ENCODE measurements at places on chromosomes 4 and X.

GRCh38 chrX:6980981-6981380 lies 166.5 kb upstream of the STS start:
- no peak for DNase-seq

DNA sequence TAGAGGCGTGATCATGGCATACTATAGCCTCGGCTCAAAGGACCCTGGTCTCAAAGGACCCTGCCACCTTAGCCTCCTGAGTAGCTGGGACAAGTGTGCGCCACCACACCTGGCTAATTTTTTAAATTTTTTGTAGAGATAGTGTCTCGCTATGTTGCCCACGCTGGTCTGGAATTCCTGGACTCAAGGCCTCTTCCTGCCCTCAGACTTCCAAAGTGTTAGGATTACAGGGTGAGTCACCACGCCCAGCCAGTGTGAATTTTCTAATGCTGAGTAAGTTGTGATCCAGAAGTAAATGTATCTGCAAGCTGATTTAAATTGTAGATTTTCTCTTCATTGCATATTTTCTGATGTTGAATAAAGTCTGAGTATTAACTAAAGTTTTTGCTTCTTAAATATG lies 2.6 kb upstream of the ZNF674 start:
- DNase-seq = no peak

- DNase-seq = no peak
Observed at GRCh38 chrX:5176766-5177165, 1051.9 kb downstream of the NLGN4X start.

GRCh38 chr4:141102367-141102766 lies 30.9 kb downstream of the RNF150 start:
- no peak for DNase-seq

DNA sequence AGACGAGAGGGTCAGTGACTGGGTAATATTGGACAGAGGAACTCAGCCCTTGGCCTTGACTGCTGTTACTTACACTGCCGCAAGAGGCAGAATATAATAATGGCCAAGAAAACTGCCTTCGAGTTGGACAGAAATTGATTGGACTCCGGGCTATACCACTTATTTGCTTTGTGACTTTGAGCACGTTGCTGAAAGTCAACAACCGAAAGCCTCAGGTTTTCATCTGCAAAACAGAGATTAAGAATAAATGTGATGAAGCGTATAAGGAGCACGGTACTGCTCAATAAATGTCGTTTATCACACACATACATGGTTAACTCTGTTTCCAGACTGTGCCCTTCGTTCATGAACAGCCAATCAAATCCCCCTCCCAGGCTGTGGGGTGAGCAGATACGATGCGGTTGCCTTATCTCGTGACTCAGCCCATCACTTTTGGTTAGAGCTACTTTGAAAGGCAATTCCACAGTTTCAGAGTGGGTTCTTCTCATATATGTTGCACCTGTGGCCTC lies 91.6 kb downstream of the TSPAN7 start:
- DNase-seq = no peak

GRCh38 chr4:80103629-80104028 lies 30.6 kb upstream of the ANTXR2 start:
- DNase-seq = peak; percentile 2

GRCh38 chr4:112519689-112520597 lies 4.0 kb upstream of the NEUROG2 start:
- DNase-seq = no peak

DNA sequence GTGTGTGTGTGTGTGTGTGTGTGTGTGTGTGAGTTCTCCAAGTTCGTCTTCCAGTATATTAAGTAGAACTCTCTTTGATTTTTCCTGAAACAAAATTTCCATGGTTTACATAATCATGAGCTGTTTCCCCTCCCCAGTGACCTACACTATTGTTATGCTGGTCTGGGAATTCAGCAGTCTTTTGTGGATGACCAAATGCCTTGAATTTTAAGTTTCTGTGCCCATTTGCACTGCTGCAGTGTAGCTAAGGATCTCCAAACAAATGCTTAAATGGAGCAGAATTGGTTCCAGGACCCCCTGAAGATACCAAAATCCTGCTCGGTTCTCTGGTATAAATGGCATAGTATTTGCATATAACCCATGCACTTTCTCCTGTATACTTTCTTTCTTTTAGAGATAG lies 77.2 kb upstream of the SLC34A2 start:
- DNase-seq = no peak

DNA sequence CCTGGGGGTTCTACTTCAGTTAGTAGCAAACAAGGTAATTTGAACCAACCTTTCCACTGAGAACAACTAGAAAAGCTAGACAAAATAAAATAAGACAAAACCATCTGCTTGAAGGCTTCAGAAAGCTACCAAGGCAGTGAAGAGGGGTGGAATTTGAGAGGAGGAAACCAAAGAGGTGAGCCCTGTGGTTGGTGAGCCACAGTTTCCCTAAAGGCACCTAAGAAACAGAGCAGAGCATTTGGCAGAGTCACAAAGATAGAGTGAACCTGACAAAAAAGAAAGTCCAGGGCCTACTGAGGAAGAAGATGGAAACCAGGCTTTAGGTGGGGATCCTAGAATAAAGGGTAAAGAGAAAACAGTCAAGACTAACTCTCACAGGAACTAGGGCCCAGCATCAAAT lies 44.3 kb downstream of the CHST7 start:
- peak; percentile 69 for DNase-seq

DNA sequence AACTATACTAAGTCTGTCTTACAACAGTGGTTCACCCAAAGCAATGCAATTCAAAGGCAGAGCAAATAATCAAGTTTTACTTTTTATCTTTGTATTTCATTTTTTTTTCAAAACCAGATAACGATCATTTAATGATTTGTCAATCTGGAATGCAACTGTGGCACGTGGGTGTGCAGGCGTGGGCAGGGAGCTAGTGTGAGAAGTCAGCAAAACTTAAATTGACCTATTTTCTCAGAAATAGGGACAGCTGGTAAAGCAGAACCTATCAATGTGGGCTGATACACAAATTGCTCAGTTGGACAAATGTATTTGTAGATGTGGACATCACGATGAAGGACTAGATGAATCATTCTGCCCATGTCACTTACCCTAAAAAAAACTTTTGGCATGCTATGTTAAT lies 105.6 kb downstream of the CBLL2 start:
- DNase-seq = no peak

- DNase-seq = no peak
Observed at GRCh38 chrX:39718981-39719380, 378.8 kb downstream of the BCOR start.

DNA sequence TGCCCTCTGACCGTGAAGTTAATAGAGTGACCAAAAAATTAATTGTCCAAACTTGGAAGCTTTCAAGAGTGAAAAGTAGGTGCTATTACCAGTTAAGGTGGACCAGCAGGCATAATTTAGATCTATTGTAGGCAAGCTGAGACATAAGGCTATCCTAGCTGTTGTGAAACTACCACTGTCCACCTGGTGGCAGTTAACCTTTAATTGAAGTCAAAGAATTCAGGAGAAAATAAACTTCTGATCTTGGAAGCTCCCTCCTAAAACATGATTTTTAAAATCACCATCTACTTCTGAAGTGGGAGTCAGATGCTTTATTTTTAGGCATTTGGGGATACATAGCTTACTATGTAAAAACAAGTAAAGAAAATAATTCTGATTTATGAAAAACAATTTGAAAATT lies 636.3 kb upstream of the HTR2C start:
- no peak for DNase-seq

DNA sequence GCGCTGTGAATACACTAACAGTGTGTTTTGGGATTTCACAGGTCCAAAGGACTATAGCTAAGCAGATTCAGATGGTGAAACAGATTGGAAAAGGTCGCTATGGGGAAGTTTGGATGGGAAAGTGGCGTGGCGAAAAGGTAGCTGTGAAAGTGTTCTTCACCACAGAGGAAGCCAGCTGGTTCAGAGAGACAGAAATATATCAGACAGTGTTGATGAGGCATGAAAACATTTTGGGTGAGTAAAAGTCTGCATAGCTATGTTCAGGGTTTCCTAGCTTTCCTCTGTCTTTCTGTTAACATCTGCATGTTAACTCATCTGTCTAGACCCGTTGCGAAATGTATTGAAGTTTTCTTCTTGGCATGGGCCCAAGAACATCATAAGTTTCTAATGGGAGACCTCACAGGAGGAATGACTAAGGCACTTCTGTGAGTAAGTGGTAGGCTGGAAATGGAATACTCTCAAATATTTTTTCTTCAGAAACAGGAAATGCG lies 372.1 kb downstream of the BMPR1B start:
- no peak for DNase-seq

DNA sequence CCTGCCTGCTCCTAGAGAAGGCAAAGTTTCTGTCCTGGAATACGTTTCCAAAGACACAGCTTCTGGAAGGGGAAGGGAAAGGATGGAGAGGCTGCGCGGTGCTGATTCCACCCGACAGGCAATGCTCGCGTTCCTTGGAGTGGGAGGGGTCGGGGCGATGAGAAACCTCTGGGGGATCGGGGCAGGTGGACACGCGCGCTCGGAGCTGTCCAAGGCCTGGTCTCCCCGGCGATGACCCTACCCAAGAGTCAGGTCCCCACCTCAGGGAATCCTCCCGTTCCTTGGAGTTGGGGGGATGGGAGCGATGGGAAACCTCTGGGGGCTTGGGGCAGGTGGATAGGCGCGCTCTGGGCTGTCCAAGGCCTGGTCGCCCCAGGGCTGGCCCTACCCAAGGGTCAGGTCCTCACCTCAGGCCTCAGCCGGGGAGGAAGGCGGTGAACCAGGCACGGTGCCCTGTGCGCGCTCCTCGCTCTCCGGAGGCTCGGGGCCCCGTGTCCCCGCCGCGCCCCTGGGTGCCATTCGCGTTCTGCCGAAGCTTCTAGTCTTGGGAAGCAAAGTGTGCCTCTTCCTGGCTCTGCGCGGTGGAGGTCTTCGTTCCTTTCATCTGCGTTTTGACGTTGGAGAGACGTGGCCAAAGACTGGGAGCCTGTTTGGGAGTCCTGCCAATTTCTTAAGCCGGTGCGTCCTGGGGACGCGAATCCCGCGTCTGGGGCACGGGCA lies 10.6 kb upstream of the SHOX start:
- no peak for DNase-seq

GRCh38 chrX:11363069-11363594 lies 69.9 kb downstream of the AMELX start:
- no peak for DNase-seq

- DNase-seq = no peak
Observed at GRCh38 chrX:134541906-134542305, 81.9 kb downstream of the HPRT1 start.

- DNase-seq = no peak
Observed at GRCh38 chr4:16622826-16623225, 275.6 kb downstream of the LDB2 start.

GRCh38 chrX:40007756-40008705 lies 89.7 kb downstream of the BCOR start:
- peak; percentile 63 for DNase-seq

DNA sequence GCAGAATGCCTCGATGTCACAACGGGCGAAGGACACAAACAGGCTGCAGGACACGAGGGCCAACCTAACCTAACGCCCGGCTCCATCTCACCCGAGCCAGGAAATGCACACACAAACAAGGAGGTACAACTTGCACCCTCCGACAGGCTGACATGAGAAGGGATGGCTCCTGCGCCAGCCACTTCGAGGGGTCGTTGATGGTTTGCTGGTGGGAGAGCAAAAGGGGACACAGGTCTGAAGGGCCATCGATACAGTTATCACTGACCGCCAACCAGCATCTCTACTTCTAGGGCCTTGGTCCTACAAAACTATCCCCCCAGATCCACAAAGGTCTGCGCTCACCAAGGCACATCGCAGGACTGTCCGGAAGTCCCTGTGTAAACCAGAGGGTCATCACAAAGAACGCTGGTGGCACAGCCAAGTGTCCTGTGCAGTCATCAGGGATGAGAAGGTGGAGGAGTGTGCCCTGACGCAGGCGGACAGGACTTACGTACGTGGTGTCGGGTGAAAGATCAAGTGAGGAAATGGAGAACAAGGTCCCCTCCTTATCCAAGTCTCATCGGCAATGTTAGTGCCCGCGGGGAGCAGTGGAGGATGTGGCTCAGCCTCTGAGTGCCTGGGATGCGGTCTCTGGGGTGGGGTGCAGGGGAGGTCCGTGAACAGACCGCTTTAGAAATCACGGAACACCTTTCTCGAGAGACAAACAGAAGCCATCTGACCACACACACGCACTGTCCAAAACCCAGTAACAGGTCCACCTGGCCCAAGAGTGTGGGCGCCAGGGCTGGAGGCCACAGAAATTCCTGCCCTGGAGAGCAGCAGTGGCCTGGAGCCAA lies 7.0 kb downstream of the MXD4 start:
- no peak for DNase-seq

DNA sequence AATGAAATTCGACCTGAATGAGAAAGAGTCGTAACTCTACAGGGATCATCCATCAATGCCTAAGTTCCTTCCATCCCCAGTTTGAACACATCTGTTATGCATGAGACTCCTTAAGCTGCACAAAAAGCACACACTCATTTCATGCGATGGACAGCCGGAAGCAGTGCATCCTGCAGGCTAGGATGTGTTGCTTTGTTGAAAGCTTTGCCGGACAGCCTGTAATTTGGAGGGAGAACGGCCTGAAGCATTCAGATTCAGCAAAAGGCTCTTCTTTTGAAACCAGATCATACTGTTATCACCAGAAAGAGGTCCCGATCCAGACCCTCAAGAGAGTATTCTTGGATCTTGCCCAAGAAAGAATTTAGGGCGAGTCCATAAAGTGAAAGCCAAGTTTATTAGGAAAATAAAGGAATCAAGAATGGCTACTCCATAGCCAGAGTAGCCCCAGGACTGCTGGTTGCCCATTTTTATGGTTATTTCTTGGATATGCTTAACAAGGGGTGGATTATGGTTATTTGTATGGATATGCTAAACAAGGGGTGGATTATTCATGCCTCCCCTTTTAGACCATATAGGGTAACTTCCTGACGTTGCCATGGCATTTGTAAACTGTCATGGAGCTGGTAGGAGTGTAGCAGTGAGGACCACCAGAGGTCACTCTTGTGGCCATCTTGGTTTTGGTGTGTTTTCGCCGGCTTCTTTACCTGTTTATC lies 48.1 kb upstream of the DHRSX start:
- DNase-seq = peak; percentile 5

GRCh38 chr4:145481164-145481941 lies at the start of gene SMAD1:
Gene SMAD1 (plus strand): TSS chr4:145481853. CDS start chr4:145514614, 32,761 bp downstream.
- DNase-seq = peak; percentile 50

DNA sequence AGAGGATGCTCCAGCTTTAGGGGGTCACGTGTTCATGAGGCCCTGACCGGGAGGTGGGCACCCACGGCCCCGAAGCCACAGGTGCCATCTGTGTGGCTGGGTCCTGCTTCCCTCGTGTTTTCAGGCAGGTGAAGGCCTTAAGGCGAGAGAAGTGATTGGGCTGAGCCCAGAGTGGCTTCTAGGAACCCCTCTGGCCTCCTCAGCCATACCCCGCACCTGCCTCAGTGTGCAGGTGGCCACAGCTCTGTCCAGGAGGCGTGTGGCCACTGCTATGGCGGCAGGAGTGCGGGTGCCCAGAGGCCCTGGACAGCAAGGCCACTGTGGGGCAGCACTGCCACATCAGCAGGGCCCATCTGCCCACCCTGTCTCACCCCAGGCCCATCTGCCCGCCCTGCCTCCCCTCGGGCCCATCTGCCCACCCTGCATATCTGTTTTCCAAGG lies 25.0 kb downstream of the NKX1-1 start:
- no peak for DNase-seq
